Esophagus squamous epithelium (tissue), 5 donors: ENCODE measurements at places on chromosomes 12 and 14.

DNA sequence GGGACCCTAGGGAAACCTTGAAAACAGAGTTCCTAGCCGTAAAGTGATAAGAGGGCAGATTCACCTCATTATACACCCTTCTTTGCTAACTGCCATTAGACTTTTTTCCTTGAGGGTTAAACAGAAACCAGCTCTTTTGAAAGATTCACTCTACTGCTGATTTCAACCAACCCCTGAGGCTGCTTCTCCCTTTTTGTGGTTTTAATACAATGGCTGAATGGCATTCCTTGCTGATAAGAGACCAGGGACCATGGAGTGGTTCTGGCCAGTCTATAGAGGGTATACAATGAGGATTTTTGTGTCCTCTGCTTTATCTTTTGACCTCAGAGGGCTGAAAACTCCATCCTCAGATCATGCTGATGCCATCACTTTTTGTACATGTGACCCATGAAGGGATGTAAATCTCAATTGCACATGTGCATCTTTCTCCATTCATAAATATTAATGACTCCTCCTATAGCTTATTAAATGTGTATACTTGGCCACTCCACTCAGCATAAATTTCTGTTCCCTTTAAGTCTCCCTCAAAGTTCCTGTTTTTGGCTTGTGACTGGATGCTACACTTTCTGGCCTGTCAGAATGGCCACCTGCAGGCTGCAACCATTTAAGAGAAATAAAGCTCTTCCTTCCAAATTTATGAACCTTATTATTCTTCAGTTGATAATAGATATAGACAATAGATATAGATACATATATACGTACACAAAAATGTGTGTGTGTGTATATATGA, 233.8 kb upstream of the SEL1L start:
- DNase-seq, result no peak

- DNase-seq, result no peak
Observed at GRCh38 chr12:69161829-69162228, 77.5 kb upstream of the CPSF6 start.

DNA sequence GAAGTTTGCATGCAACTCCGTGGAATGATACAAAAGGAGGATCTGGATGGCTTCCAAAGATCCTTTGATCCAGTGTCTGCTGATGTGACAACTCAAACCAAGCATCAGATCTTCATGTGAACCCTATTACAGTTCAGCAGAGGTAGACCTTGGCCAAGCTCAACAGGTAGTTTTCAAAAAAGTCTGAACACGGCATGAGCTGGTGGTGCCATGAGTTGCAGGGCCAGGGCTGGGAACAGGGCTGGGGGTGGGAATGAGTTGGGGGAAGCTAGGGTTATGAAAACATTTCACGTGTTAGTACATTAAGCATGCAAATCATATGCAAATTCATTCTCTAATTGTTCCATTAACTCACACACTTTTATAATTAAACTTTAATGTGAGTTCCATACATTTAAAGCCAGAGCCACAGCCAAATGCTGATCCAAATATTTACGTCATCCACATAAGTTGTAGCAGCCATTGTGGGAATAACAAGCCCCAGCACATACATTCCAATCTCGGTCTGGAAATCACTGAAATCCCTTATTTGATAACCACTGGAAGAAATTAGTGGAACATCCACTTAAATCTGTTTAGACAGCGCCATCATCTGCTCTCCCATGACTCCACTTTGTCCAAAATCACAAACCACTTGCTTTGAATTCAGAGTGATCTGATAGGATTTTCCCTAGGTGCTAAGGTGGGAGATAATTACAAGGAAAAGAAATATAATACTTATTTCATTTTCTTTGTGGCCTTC, 158.5 kb downstream of the APAF1 start:
- no peak for DNase-seq

GRCh38 chr14:96564389-96564788, 62.2 kb downstream of the PAPOLA start:
- no peak for DNase-seq

DNA sequence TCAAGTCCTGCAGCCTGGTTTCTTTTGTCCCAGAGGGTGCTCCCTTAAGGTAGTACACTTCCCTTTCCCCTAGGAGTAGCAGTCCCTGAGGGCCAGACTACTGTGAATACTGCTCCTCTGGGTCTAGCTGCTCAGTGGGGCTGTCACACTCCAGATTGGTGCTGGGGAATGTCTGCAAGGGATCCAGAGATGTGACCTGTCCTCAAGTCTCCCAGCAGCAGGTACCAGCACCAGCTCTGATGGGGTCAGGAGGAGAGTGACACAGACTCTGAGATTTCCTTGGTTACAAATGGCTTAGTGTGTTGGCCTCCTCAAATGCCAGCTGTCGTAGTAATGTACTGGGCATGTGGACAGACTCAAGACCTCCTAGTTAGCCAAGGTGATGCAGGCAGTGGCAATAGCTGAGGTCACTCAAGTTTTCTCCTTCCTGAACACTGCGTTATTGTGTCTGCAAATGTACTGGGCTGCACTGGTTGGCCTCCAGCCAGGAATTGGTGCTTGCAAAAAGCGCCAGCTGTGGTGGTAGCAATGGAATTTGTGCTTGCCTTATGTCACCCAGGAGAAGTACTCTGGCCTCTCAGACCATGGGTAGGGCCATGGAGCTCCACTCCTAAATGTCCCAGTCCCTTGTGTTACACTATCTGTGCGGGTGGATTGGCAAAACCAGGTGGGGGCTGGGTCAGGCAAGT, 36.4 kb upstream of the AEBP2 start:
- no peak for DNase-seq

GRCh38 chr14:101726954-101727302, 34.6 kb upstream of the PPP2R5C start:
- no peak for DNase-seq

DNA sequence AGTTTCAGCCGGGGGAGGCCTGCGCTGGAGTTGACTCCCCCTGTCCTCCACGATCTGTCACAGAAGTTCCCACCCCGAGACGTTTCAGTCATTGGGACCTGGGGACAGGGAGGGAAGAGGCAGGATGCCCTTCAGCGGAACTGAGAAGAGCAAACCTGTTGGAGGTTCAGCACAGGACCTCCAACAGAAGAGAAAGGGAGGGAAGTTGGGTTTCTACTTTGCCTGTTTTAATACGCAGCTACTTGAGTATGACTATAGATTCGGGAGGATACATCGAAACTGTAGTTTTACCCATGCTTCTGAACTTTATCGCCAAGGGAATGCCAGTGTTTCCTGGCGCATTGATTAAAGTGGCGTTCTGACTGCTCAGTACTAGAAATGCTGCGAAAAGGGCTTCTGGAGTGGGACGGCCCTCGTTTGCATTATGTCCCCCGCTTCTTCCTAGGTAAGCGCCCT, 2.3 kb upstream of the DUSP6 start:
- no peak for DNase-seq

DNA sequence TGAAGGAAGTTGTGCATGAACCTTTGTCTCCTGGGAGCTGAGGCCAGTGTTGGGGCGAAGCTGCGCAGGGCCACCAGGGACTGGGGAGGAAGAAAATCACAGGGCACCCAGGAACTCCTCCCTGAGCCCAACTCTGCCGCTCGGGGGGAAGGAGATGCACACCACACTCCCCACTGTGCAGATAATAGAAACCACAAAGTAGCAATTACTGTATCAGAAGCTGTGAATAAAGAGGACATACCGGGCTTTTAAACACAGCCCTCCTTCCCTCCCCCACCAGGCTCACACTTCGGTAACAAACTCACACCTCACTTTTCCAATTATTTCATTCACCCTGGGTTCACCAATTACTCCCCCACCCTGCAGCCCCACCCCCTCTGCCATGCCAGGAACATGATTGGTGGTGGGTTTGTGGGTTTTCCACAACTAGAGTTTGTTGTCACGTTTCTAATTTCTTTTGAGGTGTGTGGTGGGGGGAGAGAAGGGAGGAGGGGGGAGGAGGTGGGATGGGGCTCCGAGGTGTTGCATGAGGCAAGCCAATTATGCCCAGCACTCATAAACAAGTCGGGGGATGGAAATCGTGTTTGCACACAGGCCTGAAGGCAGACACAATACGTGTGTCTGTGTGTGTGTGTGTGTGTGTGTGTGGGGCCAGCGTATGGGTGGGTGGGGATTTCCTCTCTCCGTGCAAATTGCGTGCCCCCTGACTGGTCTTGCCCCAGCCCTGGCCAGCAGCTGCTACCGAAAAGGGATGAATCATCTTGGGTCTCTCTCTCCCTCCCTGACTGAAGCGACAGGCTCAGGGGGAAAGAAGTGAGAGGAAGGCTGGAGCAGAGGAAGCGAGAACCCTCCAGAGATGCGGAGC, 103.3 kb downstream of the RBM19 start:
- DNase-seq, result no peak

- peak; percentile 81 for DNase-seq
Observed at GRCh38 chr12:6613776-6614512, 6.8 kb upstream of the CHD4 start.

- no peak for DNase-seq
Observed at GRCh38 chr14:96056509-96057422, 17.6 kb downstream of the C14orf132 start.

- DNase-seq, result no peak
Observed at GRCh38 chr12:52054833-52055730, 3.8 kb downstream of the NR4A1 start.

GRCh38 chr12:94204499-94205247, 56.3 kb downstream of the PLXNC1 start:
- no peak for DNase-seq

DNA sequence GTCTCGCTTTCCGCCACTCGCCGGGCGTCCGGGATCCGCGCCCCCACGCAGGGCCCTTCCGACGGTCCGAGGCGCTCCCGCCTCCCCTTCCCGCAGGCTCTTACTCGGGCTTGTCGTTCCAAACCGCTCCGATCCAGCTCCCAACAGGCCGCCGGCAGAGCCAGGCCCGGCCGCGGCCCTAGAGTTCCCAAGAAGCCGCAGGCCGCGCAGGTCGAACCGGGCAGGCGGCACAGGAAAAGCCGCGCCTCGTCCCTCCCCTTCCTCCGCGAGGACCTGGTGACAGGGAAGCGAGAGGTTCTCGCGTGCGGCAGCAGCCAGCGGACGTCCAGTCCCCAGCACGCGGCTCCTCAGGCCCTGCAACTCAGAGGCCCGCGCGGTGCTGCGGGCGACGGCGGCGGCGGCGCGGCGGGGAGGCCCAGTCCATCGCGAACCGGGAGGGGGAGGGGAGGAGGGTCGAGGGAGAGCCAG, 272 bp downstream of the HECTD1 start:
- no peak for DNase-seq

- no peak for DNase-seq
Observed at GRCh38 chr12:117749431-117749830, 219.4 kb downstream of the KSR2 start.

GRCh38 chr14:87940382-87940781, 52.6 kb downstream of the GALC start:
- no peak for DNase-seq

DNA sequence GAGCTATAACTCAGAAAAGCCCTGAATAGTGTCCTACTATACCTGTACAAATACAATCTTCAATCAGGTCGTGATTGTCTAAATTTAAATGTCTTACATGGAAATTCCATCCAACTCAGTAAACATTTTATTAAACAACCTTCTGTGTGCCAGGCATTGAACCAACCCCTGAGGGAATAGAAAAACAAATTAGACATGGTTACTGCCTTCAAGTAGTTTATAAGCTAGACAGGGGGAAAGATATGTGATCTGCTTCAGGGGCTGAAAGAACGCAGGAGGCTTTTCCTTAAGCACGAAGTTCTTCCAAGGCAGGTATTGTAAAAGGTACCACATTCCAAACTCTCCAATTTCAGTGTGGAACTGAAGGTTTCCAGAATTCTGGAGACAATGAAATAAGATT, 39.7 kb upstream of the STAB2 start:
- DNase-seq, result no peak

DNA sequence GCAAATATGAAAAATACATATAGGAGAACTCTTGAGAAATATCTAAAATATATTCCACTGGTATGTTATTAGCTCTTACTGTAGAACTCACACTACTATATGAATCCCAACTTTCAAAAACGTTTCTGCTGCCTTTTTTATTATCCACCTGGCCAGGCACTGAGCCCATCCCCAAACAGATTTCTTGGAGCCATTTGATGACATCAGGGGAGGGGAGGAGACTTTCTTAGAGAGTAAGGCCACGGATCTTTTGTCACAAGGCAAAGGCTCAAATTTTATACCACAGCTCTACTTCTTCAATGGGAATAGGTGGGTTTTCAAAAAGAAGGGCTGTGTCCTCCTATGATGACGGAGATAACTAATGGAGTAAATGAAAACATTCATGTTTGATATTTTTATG, 83.0 kb downstream of the SLC25A21 start:
- no peak for DNase-seq

- no peak for DNase-seq
Observed at GRCh38 chr12:126346087-126346486, 1280.9 kb downstream of the AACS start.

DNA sequence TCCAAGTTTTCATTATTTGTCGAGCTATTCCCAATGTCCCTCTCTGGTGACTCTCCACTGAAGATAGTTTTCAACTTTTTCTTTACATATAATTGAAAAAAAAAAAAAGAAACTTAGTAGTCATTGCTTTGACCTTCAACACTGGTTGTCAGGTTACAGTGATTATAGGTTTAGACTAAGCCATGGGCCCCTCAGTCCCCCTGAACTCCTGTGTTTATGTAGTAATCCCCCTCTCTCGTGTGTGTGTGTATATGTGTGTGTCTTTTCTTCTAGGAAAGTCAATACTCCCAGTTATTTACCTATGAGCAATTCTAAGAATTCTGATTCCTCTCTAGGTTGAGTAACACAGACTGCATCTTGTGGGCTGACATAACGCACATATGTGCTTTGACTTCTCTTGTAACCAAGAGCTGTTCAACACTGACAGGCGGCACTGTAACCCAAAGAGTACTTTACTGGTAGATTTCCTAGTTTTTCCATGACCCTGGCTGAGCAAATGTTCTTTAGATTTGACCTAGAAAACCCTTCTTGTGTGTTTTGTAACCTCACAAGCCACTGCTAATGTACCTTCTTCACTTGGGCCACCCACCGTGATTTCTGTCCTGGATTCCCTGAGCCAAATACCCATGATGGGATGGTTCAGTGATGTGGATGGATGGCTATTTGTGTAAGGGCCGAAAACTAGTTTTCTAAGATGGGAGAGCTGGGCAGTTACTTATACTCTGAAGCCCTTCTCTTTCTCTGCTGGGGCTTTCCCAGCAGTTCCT, 15.0 kb upstream of the MANSC4 start:
- DNase-seq, result no peak
